Stimulated activated CD4-positive, alpha-beta T cell treated with anti-CD3 and anti-CD28 coated beads, Interleukin-1b, Interleukin-23, amount 100 ng/mL, for 4 hours (primary cell): ENCODE measurements at places on chromosomes 2 and 18.

DNA sequence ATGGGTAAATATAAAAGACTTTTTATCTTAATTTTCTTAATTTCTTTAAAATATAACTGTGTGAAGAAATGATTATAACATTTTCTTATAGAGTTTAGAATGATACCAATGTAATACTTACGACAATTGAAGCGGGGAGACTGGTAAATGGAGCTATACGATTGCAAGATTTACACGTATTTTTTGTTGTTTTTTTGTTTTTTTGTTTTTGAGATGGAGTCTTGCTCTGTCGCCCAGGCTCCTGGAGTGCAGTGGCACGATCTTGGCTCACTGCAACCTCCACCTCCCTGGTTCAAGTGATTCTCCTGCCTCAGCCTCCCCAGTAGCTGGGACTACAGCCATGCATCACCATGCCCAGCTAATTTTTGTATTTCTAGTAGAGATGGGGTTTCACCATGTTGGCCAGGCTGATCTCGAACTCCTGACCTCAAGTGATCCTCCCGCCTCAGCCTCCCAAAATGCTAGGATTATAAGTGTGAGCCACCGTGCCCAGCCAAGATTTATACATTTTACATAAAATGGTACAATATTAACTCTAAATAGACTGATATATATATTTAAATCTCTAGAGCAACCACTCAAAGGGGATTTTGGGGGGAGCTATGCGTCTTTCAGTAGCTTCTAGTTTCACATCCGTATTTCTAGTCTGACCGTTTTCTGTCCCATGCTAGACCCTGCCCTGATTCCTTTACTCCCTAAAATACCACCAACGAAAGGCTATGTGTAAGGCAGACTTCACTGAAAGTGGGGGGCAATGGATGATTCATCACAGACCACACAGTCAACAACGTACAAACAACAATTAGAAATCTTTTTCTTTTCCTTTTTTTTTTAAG is 28.2 kb upstream of the ATG16L1 start:
- no peak for DNase-seq

- no peak for DNase-seq
Observed at GRCh38 chr2:54053830-54054229, 61.6 kb upstream of the ACYP2 start.

DNA sequence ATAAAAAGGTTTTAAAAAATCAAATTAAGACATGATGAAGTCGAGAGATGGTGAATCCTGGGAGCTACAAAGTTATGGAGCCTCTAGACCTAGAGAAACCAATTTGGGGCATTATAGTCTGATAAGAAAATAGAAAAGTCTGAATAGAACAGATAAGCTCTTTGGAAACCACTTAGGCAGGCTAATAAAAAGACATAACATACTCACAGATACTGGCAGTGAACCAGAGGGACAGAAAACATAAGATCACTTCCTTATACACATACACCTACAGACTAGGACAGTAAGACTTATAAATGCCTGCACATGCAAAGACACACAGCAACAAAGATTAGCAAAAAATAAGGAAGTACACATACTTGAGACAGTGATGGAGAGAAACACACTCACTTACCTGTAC is 20.0 kb downstream of the SMC6 start:
- DNase-seq: no peak

DNA sequence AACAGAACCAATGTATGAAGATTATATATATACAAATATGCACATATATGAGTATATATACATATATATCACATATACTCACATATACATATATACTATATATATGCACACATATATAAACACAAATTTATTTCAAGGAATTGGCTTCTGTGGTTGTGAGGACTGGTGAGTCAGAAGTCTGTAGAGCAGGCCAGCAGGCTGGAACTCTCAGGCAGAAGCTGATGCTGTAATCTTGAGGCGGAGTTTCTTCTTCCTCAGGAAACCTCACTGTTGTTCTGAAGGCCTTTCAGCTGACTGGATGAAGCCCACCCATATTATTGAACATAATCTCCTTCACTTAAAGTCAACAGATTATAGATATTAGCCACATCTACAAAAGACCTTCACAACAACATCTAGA is 143.9 kb upstream of the CREB1 start:
- DNase-seq: no peak

DNA sequence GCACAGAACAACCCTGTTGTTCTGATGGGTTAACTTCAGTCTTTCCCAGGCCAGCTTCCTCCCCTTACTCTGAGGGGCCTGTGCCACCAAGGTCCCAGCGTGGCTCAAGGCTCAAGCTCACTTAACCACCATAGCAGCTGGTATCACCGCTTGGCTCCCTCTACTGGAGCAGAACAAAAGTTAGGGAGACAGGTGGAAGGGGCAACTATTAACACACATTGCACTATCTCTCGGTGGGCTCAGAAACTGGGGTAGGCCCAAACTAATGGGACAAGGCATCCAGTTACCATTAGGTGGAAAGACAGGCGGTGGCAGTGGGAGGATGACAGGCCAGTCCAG is 88.7 kb upstream of the ATL2 start:
- no peak for DNase-seq

- DNase-seq: no peak
Observed at GRCh38 chr2:238502956-238503791, 76.4 kb downstream of the ASB1 start.

DNA sequence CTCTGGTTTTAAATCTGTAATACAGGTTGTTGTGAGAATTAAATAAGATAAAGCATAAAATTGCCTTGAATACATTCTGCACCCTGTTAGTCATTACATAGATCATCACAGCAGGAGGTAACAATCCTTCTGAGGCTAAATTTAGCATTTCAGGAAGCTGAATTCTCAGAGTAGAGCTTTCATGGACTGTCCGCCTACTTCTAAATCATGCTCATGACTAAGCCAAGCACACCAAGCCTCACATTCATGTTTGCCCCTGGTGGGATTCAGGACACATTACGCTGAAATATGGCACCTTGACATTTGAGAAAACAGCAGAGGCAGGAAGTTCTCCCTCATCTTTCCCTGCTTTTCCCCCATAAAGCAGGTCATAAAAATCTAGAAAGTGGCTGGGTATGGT is 16.6 kb upstream of the PIK3C3 start:
- no peak for DNase-seq

- no peak for DNase-seq
Observed at GRCh38 chr2:169775765-169776164, 22.9 kb upstream of the SSB start.

GRCh38 chr2:138223319-138223718 is 259.0 kb downstream of the HNMT start:
- no peak for DNase-seq
